ENCODE measurements at places on chromosomes 1 and 21.

DNA sequence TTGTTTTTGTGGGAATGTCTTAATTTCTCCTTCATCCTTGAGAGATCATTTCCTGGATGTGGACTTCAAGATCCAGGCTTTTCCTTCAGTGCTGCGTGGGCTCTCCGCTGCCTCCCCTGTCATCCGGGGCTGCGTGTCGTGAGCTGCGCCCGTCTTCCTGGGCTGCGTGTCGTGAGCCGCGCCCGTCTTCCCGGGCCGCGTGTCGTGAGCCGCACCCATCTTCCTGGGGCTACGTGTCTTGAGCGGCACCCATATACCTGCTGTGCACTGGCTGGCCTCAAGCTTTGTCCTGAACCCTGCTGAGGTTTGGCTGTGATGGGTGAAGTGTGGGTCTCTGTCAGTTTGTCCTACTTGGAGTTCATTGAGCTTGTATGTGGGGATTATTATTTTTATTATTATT lies 55.1 kb downstream of the PCNT start:
- no peak for DNase-seq

DNA sequence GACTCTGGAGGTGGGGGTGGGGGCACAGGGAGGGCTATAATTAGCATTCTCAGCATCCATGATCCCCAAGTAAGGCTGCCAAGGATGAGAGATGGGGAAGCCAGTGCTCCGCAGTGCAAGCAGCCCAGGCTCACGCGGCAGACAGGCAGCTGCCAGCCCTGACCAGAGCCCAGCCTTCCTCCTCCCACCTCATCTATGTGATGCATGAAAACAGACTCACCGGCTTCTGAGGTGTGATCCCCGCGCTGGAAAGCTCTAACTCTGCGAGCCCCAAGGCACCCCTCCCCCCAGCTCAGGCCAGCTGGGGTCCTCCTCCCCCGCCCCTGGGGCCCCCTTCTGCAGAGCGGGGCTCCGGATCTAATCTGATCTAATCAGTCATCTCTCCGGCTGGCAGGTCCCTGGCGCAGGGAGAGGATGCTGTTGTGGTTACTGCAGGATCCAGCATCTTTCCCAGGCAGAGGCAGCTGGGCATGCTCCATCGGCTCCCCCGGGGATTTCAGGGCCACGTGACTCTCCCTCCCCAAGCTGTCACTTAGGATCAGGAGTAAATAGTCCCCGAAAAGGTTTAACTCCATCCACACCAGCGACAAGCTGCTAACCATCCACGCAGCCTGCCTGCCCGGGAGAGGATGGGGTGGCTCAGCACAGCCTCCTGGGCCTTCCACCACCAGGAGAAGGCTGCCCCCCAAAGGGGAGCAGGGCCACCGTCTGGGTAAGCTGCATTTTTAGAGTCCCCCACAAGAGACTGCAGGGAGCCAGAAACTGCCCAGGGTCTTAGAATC lies at the start of gene PLEKHA6:
Gene PLEKHA6 (minus strand): TSS at position 456 of the 782 bp plus-strand sequence. CDS start 86,202 bp downstream, outside the sequence.
- peak; percentile 99 for DNase-seq

DNA sequence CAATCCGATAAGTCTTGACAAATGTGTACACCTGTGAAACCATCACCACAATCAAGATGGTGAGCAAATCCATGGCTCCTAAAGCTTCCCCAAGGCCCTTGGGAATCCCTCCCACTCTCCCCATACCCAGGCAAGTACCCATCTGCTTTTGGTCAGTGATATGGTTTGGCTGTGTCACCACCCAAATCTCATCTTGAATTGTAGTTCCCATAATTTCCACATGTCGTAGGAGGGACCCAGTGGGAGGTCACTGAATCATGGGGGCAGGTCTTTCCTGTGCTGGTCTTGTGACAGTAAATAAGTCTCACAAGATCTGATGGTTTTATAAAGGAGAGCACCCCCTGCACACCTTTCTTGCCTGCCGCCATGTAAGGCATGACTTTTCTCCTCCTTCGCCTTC lies 14.6 kb upstream of the GUCA2B start:
- DNase-seq, result no peak

- no peak for DNase-seq
Observed at GRCh38 chr1:205986292-205986691, 16.9 kb downstream of the RAB7B start.

- DNase-seq, result no peak
Observed at GRCh38 chr1:151809290-151809984, 4.2 kb upstream of the LINGO4 start.

DNA sequence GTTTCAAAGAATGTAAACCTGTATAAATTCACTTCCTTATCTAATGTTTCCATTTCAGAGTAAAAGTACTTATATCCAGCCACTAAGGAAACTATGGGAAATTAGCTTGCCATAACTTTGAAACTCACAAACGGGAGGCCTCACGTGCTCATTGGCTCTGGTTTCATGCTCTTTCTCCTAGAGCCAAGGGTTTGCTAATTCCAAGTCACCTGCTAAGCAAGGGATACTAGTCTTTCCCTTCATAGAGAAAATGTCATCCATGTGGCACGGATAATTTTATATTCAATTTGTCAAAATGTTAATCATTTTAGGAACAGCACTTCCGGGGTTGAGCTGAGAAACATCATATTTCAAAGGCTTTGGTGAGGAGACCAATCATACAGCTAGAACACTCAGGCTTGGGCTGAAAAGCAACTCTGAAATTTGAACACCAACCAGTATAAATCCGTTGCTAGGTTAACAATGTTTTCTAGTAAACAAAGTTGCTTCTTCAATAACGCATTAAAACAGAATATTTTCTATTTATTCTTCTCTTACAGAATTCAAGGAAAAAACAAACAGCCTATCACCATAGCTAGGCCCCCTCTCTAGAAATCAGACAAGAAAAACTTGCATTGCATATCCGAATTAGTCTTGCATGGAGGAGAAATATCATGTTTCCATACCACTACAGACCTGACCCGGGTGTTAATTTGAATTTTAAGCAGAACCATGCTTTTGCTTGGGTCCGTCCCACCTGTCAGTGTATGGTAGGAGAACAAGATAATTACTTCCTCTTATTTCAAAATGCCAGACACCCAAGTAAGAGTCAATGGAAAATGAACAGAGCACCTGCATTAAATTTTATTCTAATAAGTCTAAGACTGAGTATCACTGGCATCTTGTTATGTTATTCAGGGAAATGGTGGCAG lies 196.1 kb upstream of the ESRRG start:
- peak; percentile 18 for DNase-seq
